ENCODE measurements at places on chromosomes 4 and X.

GRCh38 chr4:102807345-102807744 lies 20.0 kb downstream of the UBE2D3 start:
- DNase-seq = no peak

- DNase-seq = no peak
These were observed 3.0 kb downstream of the ANK2 start for GRCh38 chr4:113052379-113052951.

GRCh38 chr4:119227690-119228089 lies 15.2 kb downstream of the USP53 start:
- no peak for DNase-seq

- no peak for DNase-seq
These were observed 68.5 kb downstream of the EFNB1 start for GRCh38 chrX:68897118-68897945.

GRCh38 chr4:173930329-173930967 lies 353.0 kb downstream of the FBXO8 start:
- DNase-seq = no peak

GRCh38 chr4:7747062-7747385 lies 192.6 kb downstream of the AFAP1 start:
- no peak for DNase-seq

DNA sequence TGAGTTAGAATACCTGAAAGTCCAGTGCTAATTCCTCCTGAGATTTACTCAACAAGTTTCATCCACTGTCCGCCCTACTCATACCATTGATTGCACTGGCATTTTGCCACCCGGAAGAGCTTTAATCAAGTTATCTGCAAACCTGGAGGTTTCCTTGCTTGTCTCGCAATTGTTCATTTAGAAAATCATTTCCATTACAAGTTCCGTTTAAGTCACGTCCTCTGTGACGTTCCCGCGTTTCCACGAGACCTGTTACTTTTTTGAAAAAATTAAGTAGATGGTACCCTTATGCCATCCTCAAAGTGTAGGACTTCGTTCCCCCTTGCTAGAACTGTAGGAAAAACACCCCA lies 761 bp upstream of the FRYL start:
- peak; percentile 4 for DNase-seq

GRCh38 chr4:67682266-67682665 lies 18.7 kb downstream of the UBA6 start:
- DNase-seq = no peak

- no peak for DNase-seq
These were observed 14.8 kb downstream of the ARHGEF6 start for GRCh38 chrX:136765821-136766356.

DNA sequence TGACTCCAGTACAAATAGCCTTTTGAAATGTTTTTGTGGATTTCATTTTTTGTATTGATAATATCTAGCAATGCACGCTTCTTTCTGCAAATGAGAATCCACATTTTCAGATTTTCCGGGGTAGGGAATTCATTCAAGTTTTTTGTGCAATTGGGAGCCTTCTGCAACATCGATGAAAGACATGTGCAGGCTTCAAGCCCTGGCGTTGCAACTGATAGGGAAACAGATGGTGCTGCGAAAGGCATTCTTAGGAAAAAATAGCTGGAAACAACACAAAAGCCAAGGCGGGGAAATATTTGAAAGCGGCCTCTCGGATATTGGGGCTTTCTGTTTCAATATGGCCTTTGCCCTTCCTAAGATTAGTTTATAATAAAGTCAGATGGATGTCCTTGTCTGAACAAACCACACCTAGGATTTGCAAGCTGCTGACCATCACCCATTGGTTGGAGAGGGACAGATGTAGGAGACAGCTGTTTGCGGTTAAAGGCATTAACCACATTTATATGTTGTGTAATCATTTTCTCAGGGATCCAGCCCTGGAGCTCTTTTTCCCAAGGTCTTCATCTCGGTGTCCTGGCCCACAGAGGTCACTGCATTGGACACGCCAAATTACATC lies 136.5 kb downstream of the PRKX start:
- no peak for DNase-seq

- DNase-seq = no peak
These were observed 101.5 kb upstream of the MAML3 start for GRCh38 chr4:140255467-140255866.

- no peak for DNase-seq
These were observed 67.4 kb downstream of the ZNF182 start for GRCh38 chrX:47936224-47936939.

GRCh38 chr4:185822791-185823190 lies 10.8 kb upstream of the SORBS2 start:
- DNase-seq = no peak

DNA sequence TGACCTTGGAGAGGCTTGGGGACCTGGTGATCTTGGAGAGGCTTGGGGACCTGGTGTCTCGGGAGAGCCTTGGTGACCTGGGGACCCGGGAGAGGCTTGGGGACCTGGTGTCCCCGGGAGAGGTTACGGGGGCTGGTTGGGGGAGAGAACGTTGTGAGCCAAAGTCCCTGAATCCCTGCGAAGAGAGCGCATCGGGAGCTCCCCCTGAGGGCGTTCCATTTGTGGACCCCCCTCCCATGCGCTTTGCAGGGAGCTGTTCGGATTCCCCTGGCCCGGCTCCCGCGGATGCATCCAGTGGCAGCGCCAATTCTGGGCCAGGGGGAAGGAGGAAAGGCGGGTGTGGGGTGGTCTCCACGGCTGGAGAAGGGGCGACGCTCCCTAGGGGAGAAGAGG lies 13.3 kb downstream of the SHOX start:
- no peak for DNase-seq

DNA sequence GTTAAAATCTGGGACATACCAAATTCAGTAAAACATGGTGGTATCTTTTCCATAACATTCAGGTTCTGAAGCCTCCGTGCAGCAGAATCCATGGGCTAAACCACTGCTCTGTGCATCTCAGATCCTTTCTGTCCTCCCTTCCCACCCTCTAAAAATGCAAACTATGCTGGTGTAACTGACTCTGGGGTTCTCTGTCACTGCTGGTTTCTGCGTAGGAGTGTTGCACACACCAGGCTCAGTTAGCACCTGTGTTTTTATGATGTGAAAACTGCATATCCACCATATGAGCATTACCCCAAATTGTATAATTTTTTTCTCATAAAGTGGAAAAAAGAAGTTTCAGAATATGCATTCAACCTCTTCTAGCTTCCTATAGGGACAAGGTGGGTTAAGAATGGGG lies 22.4 kb upstream of the IL21 start:
- DNase-seq = no peak

- DNase-seq = no peak
These were observed 119.7 kb downstream of the NFKB1 start for GRCh38 chr4:102620697-102621497.

- DNase-seq = no peak
These were observed 316.3 kb downstream of the CAMK2D start for GRCh38 chr4:113445286-113445685.

- DNase-seq = no peak
These were observed 19.6 kb upstream of the LCORL start for GRCh38 chr4:18041114-18041513.

GRCh38 chrX:53312946-53313727 lies 31.8 kb upstream of the IQSEC2 start:
- peak; percentile 38 for DNase-seq

- no peak for DNase-seq
These were observed 1.2 kb downstream of the NPNT start for GRCh38 chr4:105896461-105896942.

DNA sequence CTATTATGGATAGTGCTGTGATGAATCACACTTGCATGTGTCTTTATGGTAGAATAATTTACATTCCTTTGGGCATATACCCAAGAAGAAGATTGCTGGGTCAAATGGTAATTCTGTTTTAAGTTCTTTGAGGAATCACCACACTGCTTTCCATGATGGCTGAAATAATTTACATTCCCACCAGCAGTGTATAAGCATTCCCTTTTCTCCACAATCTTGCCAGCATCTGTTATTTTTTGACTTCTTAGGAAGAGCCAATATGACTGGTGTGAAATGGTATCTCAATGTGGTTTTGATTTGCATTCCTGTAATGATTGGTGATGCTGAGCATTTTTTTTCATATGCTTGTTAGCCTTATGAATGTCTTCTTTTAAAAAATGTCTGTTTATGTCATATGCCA lies 1120.2 kb downstream of the ARAP2 start:
- no peak for DNase-seq

DNA sequence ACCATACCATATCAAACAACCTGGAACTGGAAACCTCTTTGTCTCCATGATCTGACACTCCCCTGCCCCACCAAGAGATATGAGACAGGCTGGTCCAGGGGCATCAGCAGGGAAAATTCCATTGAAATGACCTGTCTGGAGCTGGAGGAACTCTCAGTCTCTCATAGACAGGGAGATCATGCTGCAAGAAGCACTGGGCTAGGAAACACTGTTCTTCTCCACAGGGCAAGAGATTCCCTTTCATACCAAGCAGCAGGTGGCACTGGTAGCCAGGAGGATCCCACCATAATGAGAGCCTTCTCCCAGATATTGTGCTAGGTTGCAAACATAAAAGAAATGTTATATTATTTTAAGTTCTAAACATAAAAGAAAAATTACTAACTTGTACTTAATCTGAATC lies 14.5 kb upstream of the NALF2 start:
- no peak for DNase-seq

GRCh38 chr4:166077782-166078181 lies 204.7 kb downstream of the TLL1 start:
- DNase-seq = no peak

DNA sequence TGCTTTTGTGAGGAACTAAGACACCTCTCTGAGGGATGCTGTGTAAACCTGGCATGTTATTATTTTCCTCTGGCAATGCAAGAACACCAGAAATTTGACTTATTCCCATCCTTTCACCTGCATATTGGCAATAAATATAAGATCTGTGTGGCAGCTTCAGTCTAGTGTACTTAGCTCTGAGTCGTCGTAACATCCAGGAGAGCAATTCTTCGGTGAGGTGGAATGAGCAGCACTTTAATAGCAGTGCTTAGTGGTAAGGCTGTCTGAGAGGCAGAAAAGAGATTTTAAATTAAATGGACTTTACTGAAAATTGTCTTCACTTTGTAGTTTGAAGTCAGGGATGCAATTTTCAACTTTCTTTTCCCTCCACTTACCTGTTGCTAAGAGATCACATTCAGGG lies 344.9 kb downstream of the PCDH7 start:
- DNase-seq = no peak
